Activated CD4-positive, alpha-beta T cell treated with anti-CD3 and anti-CD28 coated beads, Interleukin-2, amount 50 U/mL, for 24 hours (primary cell): ENCODE measurements at places on chromosomes 6 and 20.

GRCh38 chr6:38065734-38066305, 246.3 kb downstream of the ZFAND3 start:
- no peak for DNase-seq

- no peak for DNase-seq
Measured at GRCh38 chr20:61442075-61442670, 190.1 kb downstream of the CDH4 start.

DNA sequence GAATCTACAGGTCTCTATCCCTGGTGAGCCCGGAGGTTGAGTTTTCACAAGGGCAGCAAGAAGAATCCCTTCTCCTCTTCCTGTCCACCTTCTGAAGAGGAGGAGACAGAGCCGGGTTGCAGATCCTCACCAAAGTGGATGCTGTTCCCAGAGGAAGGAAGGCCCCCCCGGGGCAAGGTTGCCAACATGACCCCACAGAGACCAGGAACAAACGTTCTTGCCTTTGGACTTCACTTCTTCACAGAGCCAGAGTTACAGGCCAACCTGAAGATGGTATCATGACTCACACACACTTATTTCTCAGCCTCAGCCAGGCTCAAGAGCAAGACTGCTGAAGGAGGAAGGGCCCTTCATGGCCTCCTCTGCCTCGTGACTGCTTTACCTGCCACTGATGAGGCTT, 384.3 kb downstream of the CD83 start:
- DNase-seq: no peak

DNA sequence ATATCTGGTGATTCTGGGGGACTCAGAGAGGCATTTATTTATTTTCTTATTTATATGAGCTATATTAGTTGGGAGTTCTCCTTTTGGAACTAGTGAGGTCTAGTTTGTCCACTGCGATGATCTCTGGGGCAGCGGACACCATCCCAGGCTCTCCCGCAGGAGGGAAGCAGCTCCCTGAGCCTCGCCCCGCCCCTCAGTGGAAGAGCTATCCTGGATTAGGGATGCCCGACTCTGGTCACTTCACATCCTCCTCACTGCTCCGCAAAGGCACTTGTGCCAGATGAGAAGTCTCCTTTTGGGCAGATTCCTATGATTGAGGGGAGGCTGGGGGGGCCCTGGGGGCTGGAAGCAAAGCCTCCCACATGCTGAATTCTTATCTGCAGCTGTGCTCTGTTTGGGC, 3.6 kb upstream of the MAS1 start:
- DNase-seq: no peak

DNA sequence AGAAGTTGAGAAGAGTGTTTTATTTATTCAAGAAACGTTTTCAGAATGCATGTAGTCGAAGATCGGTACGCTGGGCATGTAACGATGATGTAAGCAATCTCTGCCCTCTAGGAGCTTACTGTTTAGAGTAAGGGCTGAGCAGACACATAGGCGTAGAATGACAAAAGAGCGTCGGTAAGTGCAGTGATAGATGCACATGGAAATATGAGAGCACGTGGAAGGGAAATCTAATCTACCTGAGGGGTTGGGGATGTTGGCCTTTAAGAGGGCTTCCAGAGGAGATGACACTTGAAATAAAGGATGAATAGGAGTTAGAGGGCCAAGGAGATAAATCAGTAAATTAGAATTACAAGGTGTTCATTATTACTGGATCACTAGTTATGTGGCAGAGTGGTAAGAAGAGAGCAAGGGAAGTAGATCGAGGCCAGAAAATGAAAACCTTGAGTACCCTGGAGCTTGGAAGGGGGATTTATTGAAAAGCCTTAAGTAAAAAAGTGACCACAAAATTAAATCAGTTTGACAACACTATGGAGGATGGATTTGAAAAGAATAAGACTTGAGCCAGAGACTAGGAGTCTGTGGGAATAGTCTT, 782 bp downstream of the TRMT11 start:
- no peak for DNase-seq

GRCh38 chr6:56482525-56482924, 160.2 kb downstream of the DST start:
- no peak for DNase-seq

- DNase-seq: no peak
Measured at GRCh38 chr20:43243672-43244269, 54.1 kb upstream of the PTPRT start.

GRCh38 chr6:142444881-142445301, 143.1 kb downstream of the ADGRG6 start:
- no peak for DNase-seq

DNA sequence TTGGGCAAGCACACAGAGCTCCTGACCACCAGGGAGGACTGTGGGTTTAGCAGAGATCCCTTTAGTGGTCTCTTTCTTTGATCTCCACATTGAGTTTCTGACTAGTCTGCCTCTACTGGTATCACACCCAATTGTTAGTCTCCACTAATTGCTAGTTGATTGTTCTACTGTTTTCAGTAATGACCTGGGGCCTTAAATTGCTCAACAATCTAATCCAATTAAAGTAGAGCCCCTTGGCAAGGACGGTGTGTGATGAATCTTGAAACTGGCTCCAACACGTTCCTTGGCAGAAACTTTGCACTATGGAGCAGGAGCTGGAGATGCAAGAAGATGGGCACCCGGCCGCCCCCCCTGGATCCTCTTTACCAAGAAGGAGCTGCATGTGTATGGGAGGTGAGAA, 12.3 kb downstream of the FAM50B start:
- no peak for DNase-seq

DNA sequence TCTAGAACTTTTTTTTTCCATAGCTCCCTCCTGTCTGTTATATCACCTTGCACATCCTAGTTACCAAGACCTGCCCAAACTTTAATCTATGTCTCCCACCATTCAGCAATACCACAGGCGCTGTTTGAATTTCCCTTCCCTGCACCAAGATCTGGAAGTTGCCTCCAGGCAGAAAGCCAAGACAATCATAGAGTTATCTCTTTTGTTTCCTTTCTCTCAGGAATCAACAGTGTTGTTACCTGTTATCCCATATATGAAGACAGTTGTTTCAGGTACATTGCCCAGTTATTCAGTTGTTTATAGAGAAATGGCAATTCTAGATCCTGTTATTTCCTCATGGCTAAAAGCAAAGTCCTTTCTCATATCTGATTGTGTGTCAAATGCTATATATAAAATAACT, 63.2 kb downstream of the PDSS2 start:
- no peak for DNase-seq
